ENCODE measurements at places on chromosomes 3 and 15. TPM values are rescaled to one million over a fixed set of nuclear protein-coding genes. Genes with fewer than 3 reads are reported as not detected.

GRCh38 chr15:79960502-79961212 lies 10.3 kb downstream of the BCL2A1 start:
- no peak for DNase-seq

DNA sequence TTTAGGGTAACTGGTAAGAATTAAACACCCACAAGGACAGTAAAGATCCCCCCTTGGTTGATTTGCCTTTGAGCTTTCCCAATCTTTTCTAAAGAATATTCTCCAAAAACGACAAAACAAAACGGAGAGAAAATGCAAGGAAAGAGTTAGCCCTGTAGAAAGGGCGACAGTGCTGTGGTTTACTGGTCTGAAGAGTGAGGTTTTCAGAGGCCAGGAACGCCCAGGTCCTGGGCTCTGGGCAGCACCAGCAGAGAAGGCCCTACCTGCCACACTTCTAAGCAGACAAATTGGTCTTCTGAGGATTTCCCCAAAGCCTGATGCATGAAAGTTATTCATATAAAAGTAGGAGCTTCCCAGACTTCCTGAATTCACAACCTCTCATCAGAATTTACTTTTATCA lies 119.3 kb downstream of the KCNMB2 start:
- DNase-seq = no peak

Gene VPS33B
- total RNA-seq = 22.4 TPM

- no peak for DNase-seq
Measured at GRCh38 chr3:46406788-46407611, at the start of the genes CCR5AS and CCRL2. TSS of gene CCR5AS (minus strand) at chr3:46407066. TSS of gene CCRL2 (plus strand) at chr3:46407259. CDS start at chr3:46408080, 821 bp downstream.

DNA sequence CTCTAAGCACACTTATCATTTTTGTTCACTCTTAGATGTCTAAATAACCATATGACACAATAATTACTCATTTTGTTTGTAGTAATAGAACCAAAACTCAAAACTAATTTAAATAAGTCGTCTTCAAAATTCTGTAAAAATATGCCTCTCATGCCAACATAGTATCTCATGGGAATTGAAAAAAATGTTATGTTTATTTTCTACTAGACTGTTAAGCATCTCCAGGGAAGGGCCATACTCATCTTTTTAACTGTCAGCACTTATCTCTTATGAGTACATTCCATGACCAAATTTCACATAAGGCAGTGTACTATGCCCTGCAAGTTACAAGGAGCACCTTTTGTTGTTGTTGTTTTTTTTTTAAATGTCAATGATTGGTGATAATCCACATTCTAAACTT lies 18.3 kb upstream of the USF3 start:
- no peak for DNase-seq
